ENCODE measurements at places on chromosomes 5 and 9. TPM values are rescaled to one million over a fixed set of nuclear protein-coding genes. Genes with fewer than 3 reads are reported as not detected.

The C5orf63 gene
- 10.1 TPM for total RNA-seq

The SCAMP1 gene
- total RNA-seq, result 16.0 TPM

The SPATA31E1 gene
- total RNA-seq, result not detected

The PRUNE2 gene
- 1.1 TPM for total RNA-seq

The PKD2L2 gene
- not detected for total RNA-seq

The SIMC1 gene
- 31.8 TPM for total RNA-seq

The PCDHB10 gene
- not detected for total RNA-seq

The LOX gene
- total RNA-seq, result not detected

The C9 gene
- not detected for total RNA-seq

The CD274 gene
- 11.1 TPM for total RNA-seq

The ARL10 gene
- total RNA-seq, result 6.4 TPM

The TMEM171 gene
- total RNA-seq, result not detected

The AMBP gene
- not detected for total RNA-seq

The FAXDC2 gene
- 0.14 TPM for total RNA-seq

The PNPLA7 gene
- total RNA-seq, result 3.0 TPM

The KIF4B gene
- not detected for total RNA-seq

The CCIN gene
- total RNA-seq, result 0.34 TPM

The KCTD16 gene
- total RNA-seq, result not detected

The PCDHGA10 gene
- 0.34 TPM for total RNA-seq

The SLCO6A1 gene
- total RNA-seq, result not detected

The MRPL50 gene
- 11.8 TPM for total RNA-seq

The ZNF618 gene
- 0.41 TPM for total RNA-seq

The SLC6A19 gene
- total RNA-seq, result not detected

The GFPT2 gene
- not detected for total RNA-seq

The CDH6 gene
- total RNA-seq, result not detected

The ADRB2 gene
- 0.34 TPM for total RNA-seq

The PCDHGB2 gene
- total RNA-seq, result 1.0 TPM

The LCN9 gene
- total RNA-seq, result not detected

The AGXT2 gene
- total RNA-seq, result not detected

The SLC4A9 gene
- not detected for total RNA-seq

The SEMA4D gene
- 458 TPM for total RNA-seq

The IFNA2 gene
- not detected for total RNA-seq

The PRDM9 gene
- not detected for total RNA-seq

The CCNO gene
- total RNA-seq, result not detected

The CCL19 gene
- not detected for total RNA-seq

The ACOT12 gene
- not detected for total RNA-seq

The FAT2 gene
- total RNA-seq, result not detected

The FRMD3 gene
- total RNA-seq, result 0.50 TPM

The CFAP90 gene
- not detected for total RNA-seq

The EIF4E1B gene
- total RNA-seq, result not detected

The ARHGEF37 gene
- 0.80 TPM for total RNA-seq

The INSYN2B gene
- not detected for total RNA-seq

The GRIA1 gene
- total RNA-seq, result not detected

The KCNV2 gene
- total RNA-seq, result not detected

The DNAH5 gene
- total RNA-seq, result not detected

Measured in T-helper 2 cell treated with Interferon-gamma antibody and Interleukin-4, amounts not matched to agents 100 ng/mL and 5 ng/mL, for 36 hours (primary cell).